Spinal cord (tissue), 10 donors: ENCODE measurements at places on chromosomes 11 and 22. TPM values are rescaled to one million over a fixed set of nuclear protein-coding genes. Genes with fewer than 3 reads are reported as not detected.

FBLN1 gene
- 138 TPM for total RNA-seq

SPON1 gene
- total RNA-seq: 84.4 TPM

KIRREL3 gene
- total RNA-seq: 10.0 TPM

KCNJ11 gene
- total RNA-seq: 5.2 TPM

POU2AF3 gene
- 2.5 TPM for total RNA-seq

CASP1 gene
- total RNA-seq: 11.3 TPM

TEX54 gene
- not detected for total RNA-seq

SCN2B gene
- total RNA-seq: 12.6 TPM

CDKN1C gene
- 107 TPM for total RNA-seq

NCR3LG1 gene
- total RNA-seq: 14.4 TPM

GLB1L2 gene
- total RNA-seq: 2.0 TPM

OR2AT4 gene
- 0.10 TPM for total RNA-seq

BBOX1 gene
- 42.8 TPM for total RNA-seq

C11orf86 gene
- total RNA-seq: 0.39 TPM

SPDYC gene
- not detected for total RNA-seq

CTTN gene
- 139 TPM for total RNA-seq

OR56A1 gene
- total RNA-seq: 0.06 TPM

NAV2 gene
- total RNA-seq: 23.6 TPM

MS4A7 gene
- 13.7 TPM for total RNA-seq

VSTM5 gene
- 2.1 TPM for total RNA-seq

PRRG4 gene
- total RNA-seq: 1.6 TPM
